Regular cardiac myocyte (primary cell): ENCODE measurements at places on chromosomes 5 and 9. TPM values are rescaled to one million over a fixed set of nuclear protein-coding genes. Genes with fewer than 3 reads are reported as not detected.

APBA1 gene
- total RNA-seq = 2.5 and 3.6 TPM in 2 replicates

FBP2 gene
- not detected in 2 replicates for total RNA-seq

GPR150 gene
- total RNA-seq = 0.96 and 2.5 TPM in 2 replicates

BTF3 gene
- 171 and 249 TPM in 2 replicates for total RNA-seq

SH2D3C gene
- 0.19 and 0.85 TPM in 2 replicates for total RNA-seq

NUTM2G gene
- not detected in 2 replicates for total RNA-seq

SPINK5 gene
- not detected in 2 replicates for total RNA-seq

ODF2 gene
- total RNA-seq = 30.7 and 73.8 TPM in 2 replicates

SIT1 gene
- total RNA-seq = not detected in 2 replicates

AIF1L gene
- 0.56 and 0.58 TPM in 2 replicates for total RNA-seq

TLE4 gene
- total RNA-seq = 10.7 and 15.0 TPM in 2 replicates

SLC34A1 gene
- not detected in 2 replicates for total RNA-seq

GRAMD2B gene
- 17.8 and 34.7 TPM in 2 replicates for total RNA-seq
